ENCODE measurements at places on chromosomes 13 and 19. TPM values are rescaled to one million over a fixed set of nuclear protein-coding genes. Genes with fewer than 3 reads are reported as not detected.
A peak's percentile ranks its signal among the peaks of the same experiment; 100 is the strongest.

The CFAP97D2 gene
- total RNA-seq: 2.3 TPM

DNA sequence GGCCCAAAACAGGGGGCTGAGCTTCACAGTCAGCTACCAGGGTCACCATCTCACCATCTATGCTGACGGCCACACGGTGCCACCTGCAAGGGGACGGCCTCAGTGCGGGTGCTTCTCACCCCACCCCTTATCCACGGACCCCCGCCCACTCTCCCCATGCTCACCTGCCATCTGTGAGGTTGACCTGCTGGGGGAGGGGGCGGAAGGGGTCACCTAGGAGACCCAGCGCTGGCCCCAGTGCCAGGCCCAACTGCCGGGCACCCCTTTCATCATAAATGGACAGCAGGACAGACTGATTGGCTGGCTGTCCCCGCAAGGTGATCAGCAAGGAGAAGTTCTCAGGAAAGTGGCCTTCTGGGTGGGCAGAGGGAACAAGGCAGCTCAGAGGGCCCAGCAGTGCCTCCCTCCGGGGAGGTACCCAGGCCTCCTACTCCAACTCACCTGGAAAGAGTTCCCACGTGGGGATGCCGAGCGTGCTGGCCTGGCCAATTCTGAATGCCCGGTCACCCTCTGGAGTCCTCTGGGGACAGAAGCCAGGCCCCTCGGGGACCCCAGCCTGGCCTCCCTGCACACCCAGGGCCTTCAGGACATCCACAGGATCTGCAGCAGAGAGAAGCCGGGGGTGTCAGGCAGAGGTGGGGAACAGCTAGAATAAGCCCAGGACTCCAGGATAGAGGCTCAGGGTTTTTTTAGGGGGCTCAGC lies 4.5 kb downstream of the COL5A3 start:
- no peak for DNase-seq

The METTL21C gene
- total RNA-seq: 0.25 TPM

DNA sequence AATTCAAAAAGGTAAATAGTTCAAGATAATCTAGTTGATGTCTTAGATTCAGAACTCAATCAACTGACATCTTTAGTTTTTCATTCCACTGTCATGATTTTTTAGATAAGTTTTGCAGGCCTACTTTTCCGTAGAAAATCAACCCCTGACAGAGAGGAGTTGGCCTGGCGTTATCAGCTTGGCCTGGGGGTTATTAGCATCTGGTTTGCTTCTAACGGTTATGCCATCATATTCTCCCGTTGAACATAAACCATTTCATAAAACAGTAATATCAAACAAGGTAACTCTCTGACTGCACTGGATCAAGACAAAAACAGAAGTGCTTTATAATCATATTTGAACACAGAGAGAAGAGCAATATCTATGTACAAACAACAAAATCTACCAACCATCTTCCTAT lies 130.8 kb upstream of the PCDH20 start:
- no peak for DNase-seq

DNA sequence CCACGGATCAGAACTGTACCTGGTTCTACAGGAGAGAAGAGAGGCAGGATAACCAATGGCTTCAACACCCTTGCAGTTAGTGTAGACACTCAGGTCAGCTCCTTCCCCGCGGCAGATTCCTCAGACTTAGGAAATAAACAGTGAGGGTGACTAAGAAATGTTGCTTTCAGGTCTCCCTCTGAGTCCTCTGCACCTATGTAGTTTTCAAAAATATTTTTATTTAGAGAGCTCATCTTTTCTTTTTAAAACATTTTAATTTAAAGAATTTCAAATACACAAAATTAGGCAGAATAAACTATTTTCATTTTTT lies 195.2 kb downstream of the KLF12 start:
- DNase-seq: no peak

The ZNF723 gene
- total RNA-seq: 5.5 TPM

- DNase-seq: no peak
Observed at GRCh38 chr13:49877629-49878218, 58.4 kb downstream of the SPRYD7 start.

DNA sequence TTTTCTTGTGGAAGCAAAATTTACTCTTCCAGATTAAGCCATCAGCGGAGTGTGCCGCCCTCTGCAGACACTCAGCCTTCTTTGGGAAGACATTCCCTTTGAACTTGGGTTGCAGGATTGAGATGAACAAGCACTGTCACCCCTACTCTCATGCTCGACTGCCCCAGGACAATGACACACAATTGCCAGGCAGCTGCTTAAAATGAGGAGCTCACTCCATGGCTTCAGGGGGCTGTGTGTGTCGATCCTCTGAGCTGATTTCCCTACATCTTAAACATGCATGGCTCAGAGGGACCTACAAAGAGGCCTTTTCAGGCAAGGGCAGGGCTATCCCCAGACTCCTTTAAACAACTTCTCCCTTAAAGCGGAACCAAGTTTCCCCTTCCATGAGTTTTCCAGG lies 107.5 kb upstream of the MBNL2 start:
- DNase-seq: no peak

- DNase-seq: no peak
Observed at GRCh38 chr19:591099-591958, 1.6 kb downstream of the HCN2 start.

GRCh38 chr13:34103854-34104253 lies 285.9 kb downstream of the RFC3 start:
- DNase-seq: no peak

- no peak for DNase-seq
Observed at GRCh38 chr13:33189470-33189869, 96.1 kb downstream of the STARD13 start.

- no peak for DNase-seq
Observed at GRCh38 chr13:26053418-26053980, 1.7 kb upstream of the SHISA2 start.

DNA sequence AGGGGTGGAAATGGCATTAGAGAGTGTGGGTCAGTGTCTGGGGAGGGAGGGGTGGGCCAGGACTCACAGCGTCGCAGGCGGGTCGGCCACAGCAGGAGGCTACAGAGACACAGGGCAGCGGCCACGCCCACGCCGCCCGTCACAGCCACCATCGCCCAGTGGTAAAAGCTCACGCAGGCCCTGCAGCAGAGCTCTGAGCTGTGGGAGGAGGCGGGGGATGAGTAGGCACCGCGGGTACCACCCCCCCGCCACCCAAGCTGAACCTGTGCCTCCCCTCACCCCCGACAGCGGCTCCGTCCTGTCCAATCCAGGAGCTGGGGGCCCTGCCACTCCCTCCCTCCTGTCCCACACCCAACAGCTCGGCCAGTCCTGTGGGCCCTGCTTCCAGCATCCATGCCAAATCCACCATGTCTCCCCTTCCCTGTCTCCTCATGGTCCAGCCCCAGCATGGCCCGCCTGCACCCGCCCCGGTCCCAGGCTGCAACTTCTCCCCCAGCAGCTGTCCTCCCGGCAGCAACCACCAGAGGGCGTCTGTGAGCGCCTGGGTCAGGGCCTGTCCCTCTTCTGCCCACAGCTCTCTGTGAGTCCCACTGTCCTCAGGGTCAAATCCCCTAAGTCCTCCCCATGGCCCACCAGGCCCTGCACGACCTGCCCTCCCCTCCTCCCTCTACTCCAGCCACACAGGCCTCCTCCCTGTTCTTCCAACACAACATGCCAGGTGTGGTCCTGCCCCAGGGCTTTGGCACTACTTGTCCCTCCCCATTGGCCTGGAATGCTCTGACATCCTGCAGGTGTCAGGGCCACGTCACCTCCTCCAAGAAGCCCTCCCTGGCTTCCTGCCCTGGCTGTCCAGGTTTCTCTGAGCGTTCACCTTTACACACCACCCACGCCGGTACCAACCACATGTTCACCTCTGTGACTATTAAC lies 6.0 kb downstream of the TEKTIP1 start:
- DNase-seq: peak; percentile 70

The COL4A2 gene
- total RNA-seq: 81.0 TPM

The ZNF763 gene
- total RNA-seq: 7.9 TPM

- no peak for DNase-seq
Observed at GRCh38 chr13:35388441-35389355, 87.8 kb downstream of the MAB21L1 start.

DNA sequence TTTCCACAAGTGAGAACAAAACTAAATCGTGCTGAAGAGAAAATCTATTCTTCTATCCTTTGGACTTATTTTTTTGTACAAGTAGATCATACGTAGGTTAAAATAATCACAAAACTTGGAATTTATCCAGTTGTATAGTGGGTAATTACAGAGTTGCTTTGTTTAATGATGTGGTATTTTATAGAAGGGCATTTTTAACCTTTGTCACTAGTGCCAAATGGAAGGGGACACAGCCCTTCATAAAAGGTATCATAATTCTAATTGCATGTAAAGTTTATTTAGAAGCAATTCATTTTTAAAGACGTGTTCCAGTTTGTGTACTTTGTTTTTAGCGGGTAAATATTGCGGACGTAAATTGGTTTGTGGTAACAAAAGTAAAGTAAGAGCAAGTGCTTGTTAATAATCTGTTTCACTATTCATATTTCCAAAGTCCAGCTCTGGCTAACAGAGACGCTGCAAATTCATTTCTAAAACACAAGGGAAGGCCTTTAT lies 99.5 kb downstream of the ERCC5 start:
- DNase-seq: no peak

DNA sequence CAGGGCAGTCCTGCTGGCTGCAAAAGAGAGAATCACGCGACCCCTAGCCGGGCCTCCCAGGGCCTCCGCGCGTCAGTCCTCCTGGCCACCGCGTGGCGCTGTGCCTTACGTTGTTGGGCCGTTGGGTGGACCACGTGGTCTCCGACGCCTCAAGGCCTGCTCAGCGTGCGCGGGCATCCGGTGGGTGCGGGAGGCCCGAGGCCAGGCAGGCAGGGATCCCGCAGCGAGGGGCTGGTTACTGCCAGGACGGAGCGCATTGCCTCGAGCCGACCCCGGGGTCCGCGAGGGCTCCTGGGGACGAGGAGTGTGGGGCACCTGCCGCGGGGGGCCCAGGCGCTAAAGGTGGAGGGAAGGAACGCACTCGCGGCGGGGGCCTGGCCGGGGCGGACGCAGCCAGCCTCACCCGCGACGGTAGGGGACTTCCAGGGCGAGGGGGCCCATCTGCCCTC lies at the start of gene TDRD12:
Gene TDRD12 (plus strand): TSS at position 157 of the 449 bp plus-strand sequence. CDS start 306 bp downstream, outside the sequence.
- DNase-seq: peak; percentile 78

DNA sequence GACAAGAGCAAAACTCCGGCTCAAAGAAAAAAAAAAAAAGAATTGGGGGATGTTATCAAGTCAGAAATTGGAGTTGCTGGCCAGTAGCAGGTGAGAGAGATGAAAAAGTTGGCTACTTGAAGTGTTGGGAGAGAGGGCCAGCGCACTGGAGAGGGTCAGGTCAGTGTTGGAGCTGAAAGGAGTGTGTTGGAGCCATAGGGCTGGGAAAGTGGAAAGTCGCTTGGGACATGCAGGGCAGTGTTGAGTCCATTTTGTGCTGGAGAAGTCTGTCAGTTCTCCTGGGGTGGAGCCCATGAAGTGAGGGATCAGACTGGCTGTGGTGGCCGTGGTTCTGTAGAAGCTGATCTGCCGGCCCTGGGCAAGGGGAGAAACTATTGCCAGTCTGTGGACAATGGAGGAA lies 1.7 kb downstream of the PPP1R37 start:
- DNase-seq: no peak

The ZNF700 gene
- 26.1 TPM for total RNA-seq

DNA sequence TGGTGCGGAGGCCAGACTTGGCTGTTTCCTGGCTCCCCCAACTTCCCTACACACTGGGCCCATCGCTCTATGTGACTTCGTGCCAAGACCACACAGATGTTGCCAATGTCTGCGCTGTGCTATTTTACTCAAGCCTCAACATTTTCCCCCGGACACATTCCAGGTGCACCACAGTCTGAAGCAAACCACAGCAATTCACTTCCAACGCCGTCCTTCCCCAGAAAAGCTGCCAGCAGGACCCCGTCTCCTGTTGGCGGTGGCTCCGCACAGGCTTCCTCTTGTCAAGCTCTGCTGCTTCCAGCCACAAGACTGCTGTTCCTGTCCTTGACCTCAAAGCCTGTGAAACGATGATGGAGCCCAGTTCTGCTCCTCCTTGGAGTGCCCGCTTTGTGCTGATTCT lies 100.7 kb downstream of the CRYL1 start:
- DNase-seq: no peak

- no peak for DNase-seq
Observed at GRCh38 chr13:47420020-47420419, 523.2 kb upstream of the HTR2A start.

- peak; percentile 11 for DNase-seq
Observed at GRCh38 chr13:19781526-19781925, 1.2 kb downstream of the PSPC1 start.

DNA sequence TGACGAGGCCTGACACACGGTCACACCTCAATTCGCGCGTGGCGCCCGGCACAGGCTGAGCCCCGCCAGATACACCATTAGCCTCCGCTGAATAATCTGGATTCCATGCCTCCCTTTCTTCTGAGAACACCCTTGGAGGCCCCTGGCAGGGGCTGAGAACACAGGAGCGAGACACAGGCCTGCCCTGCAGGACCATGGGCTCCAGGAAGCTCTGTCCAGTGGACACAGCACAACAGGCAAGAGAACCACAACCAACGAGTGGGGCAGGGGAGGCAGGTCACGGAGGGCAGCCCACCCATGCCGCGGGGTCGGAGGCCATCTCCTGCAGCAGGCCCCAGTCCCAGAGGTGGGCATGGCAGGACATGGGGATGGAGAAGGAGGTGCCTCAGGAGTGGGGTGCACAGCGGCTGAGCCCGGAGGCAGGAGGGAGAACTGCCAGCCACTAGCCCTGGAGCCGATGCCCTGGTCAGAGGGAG lies 75.8 kb upstream of the C13orf46 start:
- no peak for DNase-seq

The UNC13A gene
- total RNA-seq: 2.6 TPM

The EPSTI1 gene
- 12.5 TPM for total RNA-seq

DNA sequence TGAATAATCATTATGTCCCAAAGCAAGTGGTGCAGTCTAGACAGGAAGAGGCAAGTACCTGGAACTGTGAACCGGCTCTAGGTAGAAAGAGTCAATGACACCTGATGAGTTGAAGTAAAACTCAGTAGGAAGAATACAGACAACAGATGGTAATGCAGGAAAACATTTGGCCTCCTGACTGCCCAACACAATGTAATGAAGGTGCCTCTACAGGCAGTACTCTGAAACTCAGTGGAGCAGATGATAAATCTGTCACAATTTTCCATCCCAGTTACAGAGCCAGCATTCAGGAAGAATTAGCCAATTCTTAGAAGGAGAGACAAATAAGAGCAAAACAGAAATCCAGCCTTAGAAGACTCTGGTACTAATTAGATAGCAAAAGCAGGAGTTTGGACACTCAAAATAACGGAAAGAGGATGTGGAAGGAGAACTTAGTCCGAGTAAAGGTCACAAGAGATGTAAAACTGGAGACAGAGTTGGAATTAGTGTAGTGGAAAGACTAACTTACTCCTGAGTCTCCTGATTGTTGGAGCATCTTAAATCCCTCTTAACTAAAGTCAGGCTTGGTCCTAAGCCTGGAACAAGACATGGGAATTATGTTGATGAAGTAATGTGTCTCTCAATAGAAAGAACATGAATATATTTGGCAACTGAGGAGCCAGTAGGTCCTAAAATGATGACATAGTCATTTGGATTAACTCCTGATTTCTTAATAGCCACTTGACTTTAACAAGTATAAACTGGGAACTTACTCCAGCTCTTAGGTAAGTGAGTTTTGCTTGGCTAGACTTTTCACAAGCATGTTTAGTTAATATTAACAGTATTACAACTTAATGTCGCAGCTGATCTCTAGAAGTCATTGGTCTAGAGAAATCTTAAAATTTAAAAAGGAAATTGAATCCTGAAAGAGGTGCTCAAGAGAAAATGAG lies 457.3 kb upstream of the MIR17HG start:
- DNase-seq: no peak

GRCh38 chr13:41746259-41746658 lies 214.7 kb downstream of the VWA8 start:
- DNase-seq: no peak

The ICAM4 gene
- total RNA-seq: 0.25 TPM

The SIX5 gene
- 16.1 TPM for total RNA-seq
